ENCODE measurements at places on chromosomes 3 and 15. TPM values are rescaled to one million over a fixed set of nuclear protein-coding genes. Genes with fewer than 3 reads are reported as not detected.

DNA sequence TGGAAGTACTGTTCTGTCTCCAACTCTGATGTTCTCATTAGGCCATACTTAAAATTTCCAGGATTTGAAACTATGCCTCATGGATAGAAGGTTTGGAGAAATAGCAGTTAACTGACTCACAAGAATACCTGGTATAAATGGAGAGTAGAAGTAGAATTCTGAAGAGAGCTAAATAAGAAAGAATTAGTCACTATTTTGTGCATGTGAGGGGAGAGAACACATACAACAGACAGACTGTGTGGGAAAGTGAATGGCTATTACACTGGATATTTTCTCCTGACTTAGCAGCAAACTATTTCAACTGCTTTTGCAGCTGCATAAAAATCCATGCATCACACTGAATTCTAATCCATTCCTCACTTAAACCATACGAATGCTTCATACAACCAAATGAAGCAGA is 71.3 kb downstream of the C3orf70 start:
- no peak for DNase-seq

DNA sequence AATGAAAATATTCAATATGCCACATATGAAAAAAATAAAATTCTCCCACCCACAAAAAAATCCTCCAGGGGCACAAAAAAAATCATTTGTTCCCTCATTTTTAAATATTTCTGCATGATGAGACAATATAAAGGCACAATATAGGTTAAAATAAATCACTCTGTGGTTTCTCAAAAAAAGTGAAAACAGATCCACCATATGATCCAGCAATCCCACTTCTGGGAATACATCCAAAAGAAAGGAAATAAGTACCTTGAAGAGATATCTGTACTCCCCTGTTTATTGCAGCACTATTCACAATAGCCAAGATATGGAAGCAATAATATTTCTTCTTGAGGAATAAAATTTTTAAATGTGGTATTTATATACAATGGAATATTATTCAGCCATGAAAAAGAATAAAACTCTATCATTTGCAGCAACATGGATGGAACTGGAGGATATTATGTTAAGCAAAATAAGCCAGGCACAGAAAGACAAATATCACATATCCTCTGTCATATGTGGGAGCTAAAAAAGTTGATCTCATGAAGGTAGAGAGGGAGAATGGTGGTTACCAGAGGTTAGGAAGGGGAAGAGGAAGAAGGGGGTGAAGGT is 1.5 kb downstream of the ATP8B4 start:
- no peak for DNase-seq

GRCh38 chr3:10192953-10193691 is 28.4 kb downstream of the IRAK2 start:
- DNase-seq: peak; percentile 95

- DNase-seq: no peak
Observed at GRCh38 chr15:99917252-99917651, 184.0 kb upstream of the LYSMD4 start.

The RLBP1 gene
- not detected for total RNA-seq

The CLEC3B gene
- not detected for total RNA-seq

The IQCH gene
- total RNA-seq: 3.2 TPM

The RTP4 gene
- total RNA-seq: 2.0 TPM
